ENCODE measurements at places on chromosomes 11 and 22.

DNA sequence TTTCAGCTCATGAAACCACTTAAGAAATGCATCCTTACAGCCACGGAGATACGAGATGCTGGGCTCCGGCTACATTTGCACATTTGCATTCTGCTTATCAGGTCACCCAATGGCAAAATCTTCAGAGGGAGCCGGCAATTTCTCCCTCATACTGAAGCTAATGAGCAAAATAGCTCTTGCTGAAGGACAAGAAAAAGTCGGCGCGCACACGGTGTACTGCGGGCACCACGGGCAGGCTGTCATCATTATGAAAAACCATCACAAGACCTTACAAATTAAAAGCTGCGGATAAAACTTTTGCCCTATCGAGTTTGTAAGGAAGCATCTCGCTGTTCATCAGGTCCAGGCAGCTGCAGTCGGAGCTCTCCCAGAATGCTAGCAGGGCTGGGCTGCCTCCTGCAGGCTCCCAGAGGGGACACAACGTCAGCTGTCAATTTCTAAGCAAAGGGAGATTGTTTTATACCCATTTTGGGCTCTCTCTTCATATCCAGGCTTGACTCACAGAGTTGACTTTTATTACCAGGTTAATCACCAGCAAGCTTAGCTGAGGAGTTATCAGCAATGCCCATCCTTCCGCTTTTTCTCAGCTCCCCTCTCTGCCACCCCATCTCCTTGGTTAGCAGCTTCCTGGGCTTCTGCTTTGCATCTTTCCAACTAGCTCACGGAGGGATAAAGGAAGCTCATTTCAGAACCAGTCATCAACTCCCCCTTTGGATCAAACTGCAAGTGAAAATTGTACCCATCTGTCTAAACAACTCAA is 375.1 kb downstream of the OPCML start:
- no peak for DNase-seq

DNA sequence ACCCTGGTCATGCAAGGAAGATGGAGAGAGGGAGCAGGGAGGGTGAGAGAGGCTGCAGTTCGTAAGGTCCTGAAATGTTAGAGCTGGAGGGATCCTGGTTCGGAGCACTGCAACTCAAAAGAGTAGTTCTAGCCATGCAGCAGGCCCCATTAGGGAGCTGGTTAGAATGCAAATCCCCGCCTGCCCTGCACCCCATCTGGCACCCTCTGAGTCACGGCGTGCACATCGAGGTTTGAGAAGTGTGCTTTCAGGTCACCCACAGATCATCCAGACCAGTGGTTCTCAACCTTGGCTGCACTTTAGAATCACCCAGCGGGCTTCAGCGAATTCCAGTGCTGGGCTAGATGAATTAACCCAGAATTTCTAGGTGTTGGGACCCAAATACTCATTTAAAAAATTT is 48.2 kb downstream of the ST3GAL4 start:
- no peak for DNase-seq

GRCh38 chr11:75827562-75827961 is 12.6 kb downstream of the UVRAG start:
- DNase-seq = no peak

DNA sequence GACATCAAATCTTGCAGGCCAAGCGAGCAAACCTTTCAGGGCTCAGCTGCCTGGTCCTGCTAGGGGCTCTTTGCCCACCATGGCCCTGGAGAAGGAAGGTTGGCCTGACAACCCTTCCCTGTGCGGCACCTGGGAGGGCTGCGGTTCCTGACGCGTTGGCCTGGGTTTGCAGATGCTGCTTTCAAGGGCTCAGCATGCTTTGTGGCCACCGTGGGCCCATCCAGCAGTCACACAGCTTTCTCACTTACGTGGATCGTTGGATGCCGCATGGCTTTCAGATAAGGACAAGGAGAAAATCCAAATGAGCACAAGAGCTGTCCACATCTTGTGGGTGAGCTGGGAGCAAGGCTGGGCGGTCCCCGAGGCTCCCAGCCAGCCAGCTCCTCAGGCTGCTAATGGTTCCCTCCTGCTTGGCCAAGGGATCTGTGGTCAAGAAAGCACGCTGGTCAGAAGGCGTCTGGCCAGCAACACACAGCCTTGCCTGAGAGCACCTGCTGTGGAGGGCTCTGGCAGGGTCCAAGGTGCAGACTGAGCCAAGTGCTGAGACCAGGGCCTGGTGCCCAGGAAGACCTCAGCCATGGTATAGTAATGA is 8.2 kb downstream of the C11orf24 start:
- no peak for DNase-seq

DNA sequence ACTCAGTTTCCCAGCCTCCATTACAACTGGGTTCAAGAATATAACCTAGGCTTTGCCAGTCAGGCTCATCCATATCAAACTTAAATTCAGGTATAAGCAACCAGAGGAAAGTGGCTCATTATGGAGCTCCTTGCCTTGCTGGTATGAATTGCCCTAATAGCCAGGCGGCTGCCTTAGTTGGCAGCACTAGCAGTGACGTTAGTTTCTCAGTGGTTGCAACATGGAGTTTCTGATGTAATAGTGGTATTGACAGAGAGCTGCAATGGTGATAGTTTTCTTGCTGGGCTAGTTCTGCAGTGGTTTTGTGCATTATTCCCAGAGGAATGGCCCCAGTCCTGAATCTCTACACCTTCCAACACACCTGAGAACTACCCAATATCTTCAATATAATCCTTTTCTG is 3.8 kb upstream of the TMEM123 start:
- no peak for DNase-seq

Measured in AG04450 (cell line).